ENCODE measurements at places on chromosomes 6 and 20.
A peak's percentile ranks its signal among the peaks of the same experiment; 100 is the strongest.

GRCh38 chr6:136723780-136724179 lies 68.5 kb downstream of the MAP3K5 start:
- DNase-seq: no peak

GRCh38 chr6:43744491-43744890 lies 25.5 kb upstream of the VEGFA start:
- no peak for DNase-seq

DNA sequence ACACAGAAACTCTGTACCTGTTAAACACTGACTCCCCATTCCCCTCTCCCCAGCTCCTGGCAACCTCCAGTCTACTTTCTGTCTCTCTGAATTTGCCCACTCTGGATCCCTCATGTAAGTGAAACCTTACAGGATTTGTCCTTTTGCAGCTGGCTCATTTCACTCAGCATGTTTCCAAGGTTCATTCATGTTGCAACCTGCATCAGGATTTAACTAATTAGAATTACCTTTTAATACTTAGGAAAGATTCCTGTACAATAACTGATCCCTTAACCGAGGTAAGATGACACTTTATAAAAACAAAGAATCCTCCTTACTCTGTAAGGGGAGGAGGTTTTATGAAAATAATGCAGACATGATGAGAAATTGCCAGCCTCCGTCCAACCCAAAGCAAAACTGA lies 113.1 kb upstream of the MTHFD1L start:
- no peak for DNase-seq

- DNase-seq: no peak
Measured at GRCh38 chr6:116327803-116328527, 42.8 kb upstream of the DSE start.

GRCh38 chr6:47135772-47136171 lies 93.6 kb upstream of the ADGRF1 start:
- peak; percentile 83 for DNase-seq

DNA sequence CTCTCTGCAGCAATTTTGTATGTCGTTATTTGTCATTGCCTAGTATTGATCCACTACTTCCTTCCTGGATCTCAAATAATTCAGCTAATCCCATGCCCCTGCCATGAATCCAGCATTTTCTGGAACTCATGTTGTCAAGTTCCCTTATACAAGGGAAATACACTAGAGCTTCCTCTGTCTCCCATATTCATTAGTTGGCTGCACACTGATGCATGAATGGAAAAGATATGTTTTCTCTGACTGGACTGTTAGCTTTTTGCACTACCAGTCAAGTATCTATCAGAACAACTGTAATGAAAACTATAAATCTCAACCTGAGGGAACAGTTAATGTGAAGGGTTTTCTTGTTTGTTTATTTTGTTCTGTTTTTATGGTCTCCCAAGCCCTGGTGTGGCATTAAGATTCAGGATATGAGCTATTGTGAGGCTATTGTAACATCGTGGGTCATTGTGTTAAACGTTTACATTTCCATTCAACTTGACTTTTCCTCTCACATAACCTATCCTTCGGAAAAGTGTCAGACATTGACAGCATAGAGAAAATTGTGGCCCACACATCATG lies 102.5 kb upstream of the FAM8A1 start:
- DNase-seq: no peak

- DNase-seq: peak; percentile 24
Measured at GRCh38 chr20:57322476-57322875, 7.1 kb upstream of the SPO11 start.

DNA sequence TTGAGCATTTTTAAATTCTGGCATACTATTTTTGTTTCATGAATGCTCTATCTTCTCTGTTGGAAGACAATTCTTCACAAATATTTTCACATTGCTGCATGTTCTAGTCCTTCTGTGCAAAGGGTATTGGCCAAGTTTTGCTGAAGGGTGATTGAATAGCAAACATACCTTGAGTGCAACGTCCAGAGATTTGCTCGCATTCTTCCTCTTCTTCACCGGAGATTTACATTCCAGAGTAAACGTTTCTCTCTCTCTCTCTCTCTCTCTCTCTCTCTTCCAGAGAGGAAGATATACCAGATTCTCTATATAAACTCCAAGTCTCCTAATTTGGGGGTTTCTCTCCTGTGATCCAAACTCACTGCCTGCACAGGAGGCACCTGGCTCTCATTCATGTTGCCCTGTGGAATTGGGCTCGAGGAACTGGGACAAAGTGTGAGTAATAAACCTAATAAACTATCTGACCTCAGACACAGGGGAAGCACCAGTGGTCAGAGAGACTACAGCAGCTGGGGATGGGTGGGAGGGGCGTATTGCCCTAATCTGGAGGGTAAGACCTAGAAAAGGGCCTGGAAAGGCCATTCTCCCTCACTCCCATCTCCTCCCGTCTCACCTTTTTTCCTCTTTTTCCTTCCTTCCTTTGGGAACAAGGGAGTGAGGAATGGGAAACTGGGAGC lies 1.1 kb upstream of the TREML1 start:
- no peak for DNase-seq

DNA sequence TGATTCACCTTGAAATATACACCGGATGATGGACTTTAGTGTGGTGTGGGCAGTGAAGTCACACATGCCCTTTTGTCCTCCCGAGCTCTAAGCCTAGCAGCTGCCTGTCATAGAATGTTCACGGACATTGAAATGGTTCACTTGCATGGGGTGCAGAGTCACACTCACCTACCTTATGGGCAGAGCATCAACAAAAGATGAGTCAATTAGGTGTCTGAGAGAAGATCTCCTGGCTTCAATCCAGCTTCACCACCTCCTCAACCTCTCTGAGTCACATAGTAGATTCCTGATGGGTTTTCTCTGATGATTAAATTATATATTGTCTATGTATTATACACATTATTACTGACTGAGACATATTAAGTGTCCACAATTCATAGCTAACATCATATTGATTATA lies 48.1 kb upstream of the HLA-E start:
- DNase-seq: no peak

DNA sequence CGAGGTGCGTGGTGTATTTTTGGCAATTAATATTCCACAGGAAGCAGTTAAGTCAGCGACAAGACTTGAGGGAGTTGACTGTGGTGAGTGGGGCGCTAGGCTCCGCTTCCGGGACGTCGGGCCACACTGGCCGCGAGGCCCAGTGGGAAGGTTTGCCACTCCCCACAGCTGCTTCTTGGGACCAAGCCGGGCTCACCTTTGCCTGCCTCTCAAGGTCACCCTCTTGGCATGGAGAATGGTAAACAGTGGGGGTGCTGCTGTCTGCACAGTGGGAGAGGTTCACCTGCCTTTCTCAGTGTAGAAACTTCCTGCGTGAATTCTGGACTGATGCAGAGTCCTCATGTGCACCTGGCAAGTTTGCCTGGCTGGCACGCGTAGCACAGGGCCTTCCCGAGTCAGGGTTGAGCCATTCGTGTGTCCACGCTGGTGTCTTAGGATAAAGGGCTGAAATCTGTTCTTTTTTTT lies 6.4 kb downstream of the OSBPL2 start:
- DNase-seq: no peak

DNA sequence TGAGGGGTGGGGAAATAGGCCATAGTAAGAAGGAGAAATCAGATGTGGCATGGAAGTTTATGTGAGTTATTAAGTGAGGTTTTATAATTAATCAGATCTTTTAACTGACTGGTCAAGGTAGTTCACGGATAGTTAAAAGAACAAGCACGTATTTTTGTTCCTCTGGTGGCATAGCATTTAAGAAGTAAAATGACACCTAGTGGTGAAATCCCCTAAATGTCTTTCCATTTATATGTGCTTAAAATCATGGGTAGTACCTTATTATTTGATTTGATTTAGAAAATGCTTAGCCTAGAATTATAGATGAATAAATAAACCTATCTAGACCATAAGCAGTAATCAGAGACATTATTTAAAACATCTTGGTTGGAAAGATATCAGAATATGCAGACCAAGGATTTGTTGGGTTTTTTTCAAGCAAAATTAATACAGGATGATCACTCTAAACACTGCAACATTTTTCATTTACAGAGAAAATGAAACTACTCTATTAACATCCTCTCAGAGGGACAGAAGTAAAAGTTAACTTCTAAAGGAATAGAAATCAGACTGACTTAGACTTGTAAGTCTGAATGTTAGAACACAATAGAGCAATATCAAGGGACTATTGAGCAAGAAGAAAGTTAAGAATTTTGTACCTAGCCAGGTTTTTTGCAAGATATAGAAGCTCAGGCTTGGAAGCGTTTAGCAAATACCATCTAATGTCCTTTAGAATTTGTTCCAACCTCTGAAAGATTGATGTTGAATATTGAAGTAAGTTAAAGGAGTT lies 81.1 kb downstream of the STXBP5 start:
- peak; percentile 42 for DNase-seq

GRCh38 chr6:151389618-151390275 lies 1.6 kb downstream of the ZBTB2 start:
- peak; percentile 49 for DNase-seq
